Stimulated activated CD8-positive, alpha-beta memory T cell treated with anti-CD3 and anti-CD28 coated beads, Interleukin-4, amount 100 ng/mL, for 48 hours (primary cell): ENCODE measurements at places on chromosomes 4 and X.
A peak's percentile ranks its signal among the peaks of the same experiment; 100 is the strongest.

DNA sequence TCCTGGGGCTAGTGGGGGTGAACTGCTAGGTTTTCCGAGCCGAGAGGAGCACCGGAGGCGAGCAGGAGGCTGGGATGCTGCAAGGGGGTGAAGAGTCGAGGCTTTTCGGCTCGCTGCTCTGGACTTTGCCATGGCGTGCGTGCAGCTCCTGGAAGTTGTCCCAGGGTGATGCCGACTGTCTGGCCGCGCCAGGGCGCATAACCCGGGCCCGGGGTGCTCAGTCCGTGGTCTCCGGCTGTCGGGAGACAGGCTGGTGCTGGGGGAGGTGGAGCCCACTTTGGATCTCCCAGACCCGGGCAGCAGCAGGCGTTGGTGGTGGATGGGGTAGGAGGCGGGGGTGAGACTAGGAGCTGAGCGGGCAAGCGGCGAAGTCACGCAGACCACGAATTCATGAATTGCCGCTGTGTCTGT is 793 bp downstream of the GRIA3 start:
- no peak for DNase-seq

DNA sequence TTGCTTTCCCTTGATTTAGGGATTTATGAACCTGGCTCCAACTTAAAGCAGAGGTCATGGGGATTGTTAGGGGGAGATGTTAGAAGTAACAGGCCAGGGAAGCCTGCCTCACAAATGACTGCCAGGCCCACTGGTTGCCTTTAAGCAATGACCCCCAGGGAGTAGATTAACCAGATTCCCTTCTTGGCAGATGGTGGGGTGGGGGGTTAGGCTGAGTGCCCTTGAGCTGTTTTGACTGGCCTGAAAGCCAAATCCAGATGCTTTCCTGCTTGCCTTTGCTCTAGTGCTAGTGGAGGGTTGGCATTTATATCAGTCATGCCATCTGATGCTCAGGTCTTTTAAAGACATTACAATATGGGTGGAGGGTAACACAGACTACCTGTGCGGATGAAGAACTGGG is 128.1 kb downstream of the TMEM164 start:
- no peak for DNase-seq

DNA sequence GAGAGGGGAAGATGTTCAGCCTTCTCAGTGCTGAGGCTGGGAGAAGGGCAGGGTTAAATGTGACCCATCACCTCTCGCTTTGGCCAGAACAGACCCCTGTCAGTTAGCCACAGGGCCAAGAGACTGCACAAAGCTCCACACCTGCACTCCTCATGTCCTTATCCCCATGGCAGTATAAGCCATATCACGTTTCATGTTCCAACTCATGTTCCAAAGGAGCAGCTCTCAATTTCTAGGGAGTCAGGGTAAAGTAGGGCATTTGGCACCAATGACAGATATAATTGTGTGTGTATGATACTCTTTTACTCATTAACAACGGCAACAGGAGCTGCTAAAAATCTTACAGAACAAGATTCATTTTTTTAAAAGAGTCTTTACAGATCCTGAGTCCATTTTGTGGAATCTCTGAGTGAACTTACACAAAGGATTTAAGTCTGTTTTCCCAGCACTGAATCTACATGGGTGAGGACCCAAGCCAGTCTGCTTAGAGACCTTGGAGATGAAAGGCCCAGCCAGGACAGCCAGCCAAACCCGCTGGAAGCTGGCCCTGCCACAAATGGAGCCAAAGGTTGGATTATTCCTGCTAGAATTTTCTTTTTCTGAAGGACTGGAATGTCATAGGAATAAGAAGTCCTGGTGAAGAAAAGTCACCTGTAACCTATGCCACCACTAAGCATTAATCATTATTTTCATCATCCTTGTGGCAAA is 129.1 kb upstream of the SMAD1 start:
- no peak for DNase-seq

GRCh38 chr4:25446611-25447010 is 69.5 kb downstream of the ANAPC4 start:
- DNase-seq: no peak

GRCh38 chrX:10769195-10769594 is 148.8 kb upstream of the MID1 start:
- DNase-seq: no peak

GRCh38 chrX:38473701-38474100 is 87.6 kb upstream of the TSPAN7 start:
- DNase-seq: no peak

- DNase-seq: no peak
Observed at GRCh38 chr4:10107111-10108091, 9.2 kb downstream of the WDR1 start.

DNA sequence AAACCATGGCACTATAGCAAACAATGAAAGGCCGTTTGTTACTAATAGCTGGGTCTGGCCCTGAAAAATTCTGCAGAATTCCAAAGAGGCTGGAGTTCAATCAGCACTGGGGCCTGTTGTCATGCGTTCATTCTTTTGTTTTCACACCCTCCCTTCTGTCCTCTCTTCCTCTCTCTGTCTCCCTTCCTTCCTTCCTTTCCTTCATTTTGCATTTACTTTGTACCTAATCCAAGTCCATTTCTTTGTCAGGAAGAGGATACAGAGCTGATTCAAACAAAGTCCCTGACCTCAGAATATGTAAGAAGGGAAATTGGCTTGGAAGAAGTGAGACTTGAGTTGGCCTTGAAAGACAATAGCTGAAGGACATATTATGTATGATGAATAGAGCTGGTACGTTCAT is 119.6 kb upstream of the LDB2 start:
- DNase-seq: no peak

- no peak for DNase-seq
Observed at GRCh38 chr4:118865091-118865708, 23.5 kb upstream of the SYNPO2 start.

DNA sequence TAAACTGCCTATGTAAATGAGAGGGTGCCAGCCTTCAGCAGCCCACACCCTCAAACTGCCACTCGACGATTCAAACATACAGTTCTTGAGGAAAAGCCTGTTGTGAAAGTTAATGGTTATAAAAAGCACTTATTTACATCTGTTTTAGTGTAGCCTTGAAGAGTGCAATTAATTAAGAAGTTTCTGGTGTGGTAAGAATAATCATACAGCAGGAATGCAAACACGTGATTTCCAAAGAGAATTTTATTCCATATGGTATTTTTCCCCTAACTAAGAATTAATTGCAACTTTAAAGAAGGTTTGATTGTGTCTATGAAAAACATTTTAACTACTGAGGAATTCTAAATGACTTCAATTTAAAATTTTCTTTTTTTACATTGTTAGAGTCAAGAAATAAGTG is 176.3 kb upstream of the PITX2 start:
- no peak for DNase-seq

- peak; percentile 48 for DNase-seq
Observed at GRCh38 chr4:3013839-3014350, 50.5 kb downstream of the GRK4 start.

DNA sequence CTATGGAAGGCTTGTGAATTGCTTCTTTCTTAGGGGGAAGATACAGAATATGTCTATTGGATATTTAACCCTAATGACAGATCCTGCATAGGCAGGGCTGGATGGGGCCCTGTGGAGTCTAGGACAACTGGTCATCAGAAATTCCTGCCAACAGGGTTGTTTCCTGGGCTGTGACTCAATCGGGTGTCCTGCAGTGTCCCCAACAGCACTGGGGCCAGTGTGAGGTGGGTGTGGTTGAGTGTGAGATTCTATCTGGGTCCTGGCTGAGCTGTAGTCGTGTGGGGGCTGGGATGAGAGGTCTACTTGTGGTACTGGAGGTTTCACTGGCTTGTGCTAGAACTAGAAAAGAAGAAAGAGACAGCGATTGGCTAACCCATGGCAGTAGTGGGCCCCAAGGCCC is 87.3 kb upstream of the WDR1 start:
- DNase-seq: no peak

GRCh38 chrX:143664302-143664701 is 28.4 kb upstream of the SLITRK4 start:
- no peak for DNase-seq
